Lung microvascular endothelial cell (primary cell): ENCODE measurements at places on chromosomes 2 and 18. TPM values are rescaled to one million over a fixed set of nuclear protein-coding genes. Genes with fewer than 3 reads are reported as not detected.

The PIEZO2 gene
- 169 and 256 TPM in 2 replicates for total RNA-seq

The RASGRP3 gene
- total RNA-seq, result 138 and 180 TPM in 2 replicates

The RTN4 gene
- total RNA-seq, result 84.5 and 105 TPM in 2 replicates

The CFAP65 gene
- total RNA-seq, result not detected in 2 replicates

The MYO1B gene
- total RNA-seq, result 78.2 and 97.4 TPM in 2 replicates

The TP53I3 gene
- total RNA-seq, result 45.4 and 73.2 TPM in 2 replicates

The ZAP70 gene
- total RNA-seq, result under 0.01 TPM in 1 of 2 replicates, not detected in the other

The ITGA4 gene
- 0.20 and 1.5 TPM in 2 replicates for total RNA-seq

The AQP12B gene
- not detected in 2 replicates for total RNA-seq

The GALNT13 gene
- 0.20 and 0.22 TPM in 2 replicates for total RNA-seq

The C1GALT1C1L gene
- not detected in 2 replicates for total RNA-seq

The IWS1 gene
- total RNA-seq, result 20.9 and 32.1 TPM in 2 replicates

The COLEC12 gene
- total RNA-seq, result 33.8 and 104 TPM in 2 replicates

The CASP8 gene
- 9.5 and 13.1 TPM in 2 replicates for total RNA-seq

The VWA3B gene
- total RNA-seq, result not detected in 2 replicates

The FAM161A gene
- total RNA-seq, result 0.65 and 0.99 TPM in 2 replicates

The CSRNP3 gene
- total RNA-seq, result 0.44 and 0.99 TPM in 2 replicates

The PPP1R1C gene
- 0.22 TPM in 1 of 2 replicates, not detected in the other for total RNA-seq

The MGAT4A gene
- 3.8 and 10.9 TPM in 2 replicates for total RNA-seq

The CFC1 gene
- total RNA-seq, result not detected in 2 replicates

The TBC1D8 gene
- 62.8 and 96.8 TPM in 2 replicates for total RNA-seq

The UGT1A5 gene
- total RNA-seq, result not detected in 2 replicates

The ACYP2 gene
- 5.0 and 8.7 TPM in 2 replicates for total RNA-seq

The SLC30A3 gene
- 7.8 and 16.9 TPM in 2 replicates for total RNA-seq

The MC4R gene
- not detected in 2 replicates for total RNA-seq

The CDH20 gene
- total RNA-seq, result under 0.01 TPM in 2 replicates

The MC5R gene
- total RNA-seq, result not detected in 2 replicates

The FAM110C gene
- under 0.01 and 0.44 TPM in 2 replicates for total RNA-seq

The HOXD12 gene
- not detected in 2 replicates for total RNA-seq

The RSAD2 gene
- total RNA-seq, result 0.20 and 0.22 TPM in 2 replicates

The LYPD1 gene
- 1.1 and 1.2 TPM in 2 replicates for total RNA-seq

The TRIM43 gene
- not detected in 2 replicates for total RNA-seq

The CFAP210 gene
- not detected in 2 replicates for total RNA-seq

The NPAS2 gene
- 4.8 and 11.7 TPM in 2 replicates for total RNA-seq

The DSG1 gene
- not detected in 2 replicates for total RNA-seq

The DCDC2C gene
- not detected in 2 replicates for total RNA-seq

The RTP5 gene
- not detected in 2 replicates for total RNA-seq

The SCN7A gene
- not detected in 2 replicates for total RNA-seq

The AGXT gene
- not detected in 2 replicates for total RNA-seq

The RBFA gene
- total RNA-seq, result 24.8 and 27.9 TPM in 2 replicates

The IL37 gene
- total RNA-seq, result not detected in 2 replicates
